Iris pigment epithelial cell (primary cell): ENCODE measurements at places on chromosomes 7 and 10.

DNA sequence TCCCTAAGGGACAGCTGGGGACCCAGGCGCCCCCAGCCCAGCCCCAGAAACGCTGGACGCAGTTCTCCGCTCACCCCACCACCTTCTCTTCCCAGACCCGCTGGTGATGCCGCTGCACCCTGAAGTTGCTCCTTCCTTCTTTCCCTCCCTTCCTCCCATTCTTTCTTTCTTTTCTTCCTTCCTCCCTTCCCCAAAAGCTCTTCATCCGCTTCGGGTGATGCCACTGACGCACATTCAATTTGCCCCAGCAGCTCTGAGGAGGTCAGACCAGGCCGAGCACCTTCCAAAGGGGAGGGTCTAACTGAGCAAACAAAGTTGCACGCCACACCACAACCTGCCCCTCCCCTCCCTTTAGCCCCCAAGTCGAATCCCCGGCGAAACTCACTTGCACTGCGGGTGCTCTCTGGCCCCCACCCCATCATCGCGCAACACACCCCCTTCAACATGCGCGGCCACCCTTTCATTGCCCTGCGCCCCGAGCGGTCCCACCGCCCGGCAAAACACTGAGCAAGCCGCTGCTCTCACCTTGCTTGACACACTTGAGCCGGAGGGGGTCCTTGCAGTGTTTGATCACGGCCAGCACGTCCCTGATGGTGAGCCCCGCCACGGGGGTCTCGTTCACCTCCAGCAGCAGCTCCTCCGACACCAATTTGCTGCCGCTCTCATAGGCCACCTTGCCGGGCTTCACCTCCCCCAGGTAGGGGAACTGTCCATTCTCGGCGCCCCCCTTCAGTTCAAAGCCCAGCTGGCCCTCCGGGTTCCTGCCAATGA, 787 bp downstream of the MAGI2 start:
- peak; percentile 45 for DNase-seq

DNA sequence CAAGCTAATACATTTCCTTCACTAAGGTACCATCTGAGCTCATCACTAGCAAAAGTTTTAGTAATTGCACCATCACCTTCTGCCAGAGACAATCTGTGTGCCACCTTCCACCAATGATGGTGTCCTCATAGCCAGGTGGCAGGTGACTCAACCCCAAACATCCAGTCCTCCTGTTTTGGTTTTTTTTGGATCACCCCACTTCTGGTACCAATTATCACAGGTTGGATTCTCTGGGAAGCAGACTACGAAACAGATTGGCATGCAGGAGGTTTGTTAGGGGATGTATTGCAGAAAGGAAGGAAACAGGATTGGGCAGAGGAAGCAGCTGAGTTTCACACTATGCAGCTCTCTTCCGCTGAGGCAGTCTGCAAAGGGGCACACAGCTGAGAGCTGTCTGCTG, 4.5 kb upstream of the TACC2 start:
- DNase-seq: no peak

GRCh38 chr10:59944339-59944935, 38.1 kb upstream of the CCDC6 start:
- no peak for DNase-seq

GRCh38 chr7:137850972-137851945, 4.5 kb upstream of the DGKI start:
- DNase-seq: peak; percentile 58

GRCh38 chr10:12350925-12351324, 1.6 kb downstream of the CAMK1D start:
- DNase-seq: peak; percentile 13

DNA sequence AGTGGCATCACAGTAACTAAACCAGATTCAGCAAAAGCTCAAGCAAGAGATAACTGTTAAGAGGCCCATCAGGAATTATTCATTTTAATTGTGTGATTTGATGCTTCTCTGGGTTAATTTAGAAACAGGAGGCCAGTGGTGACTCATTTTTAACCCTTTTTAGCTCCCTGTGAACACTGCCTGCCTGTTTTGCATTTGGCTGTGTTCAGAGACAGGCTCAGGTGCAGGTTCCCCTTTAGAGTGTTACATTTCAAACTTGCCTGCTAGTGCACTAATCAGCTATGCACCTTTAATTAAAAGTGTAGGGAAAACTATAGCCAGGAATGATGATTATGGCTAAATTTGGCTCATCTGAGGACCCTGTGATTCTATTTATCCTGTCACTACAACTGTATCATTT, 6.5 kb downstream of the STAMBPL1 start:
- DNase-seq: no peak

- peak; percentile 20 for DNase-seq
These were observed 436 bp downstream of the GNB2 start for GRCh38 chr7:100673942-100674410.

DNA sequence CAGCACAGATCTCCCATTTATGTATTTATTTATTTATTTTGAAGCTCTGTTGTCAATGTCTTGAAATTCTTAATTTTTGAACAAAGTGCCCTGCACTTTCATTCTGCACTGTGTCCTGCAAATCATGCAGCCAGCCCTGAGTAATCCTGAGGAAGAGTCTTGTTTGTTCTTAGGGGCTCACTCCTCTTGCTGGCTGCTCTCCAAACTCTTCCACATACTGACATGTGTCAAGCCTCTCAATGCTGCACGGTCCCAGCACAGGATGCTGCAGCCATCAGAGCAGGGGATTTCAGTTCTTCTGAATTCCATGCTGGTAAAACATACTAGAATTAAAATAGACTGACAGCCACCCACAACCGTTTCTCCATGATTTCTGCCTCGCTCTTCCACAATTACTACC, 207.2 kb downstream of the PARD3 start:
- peak; percentile 32 for DNase-seq

- no peak for DNase-seq
These were observed 54.5 kb downstream of the ORC5 start for GRCh38 chr7:104153287-104153686.

GRCh38 chr7:50331564-50332208, 27.2 kb downstream of the IKZF1 start:
- DNase-seq: no peak

DNA sequence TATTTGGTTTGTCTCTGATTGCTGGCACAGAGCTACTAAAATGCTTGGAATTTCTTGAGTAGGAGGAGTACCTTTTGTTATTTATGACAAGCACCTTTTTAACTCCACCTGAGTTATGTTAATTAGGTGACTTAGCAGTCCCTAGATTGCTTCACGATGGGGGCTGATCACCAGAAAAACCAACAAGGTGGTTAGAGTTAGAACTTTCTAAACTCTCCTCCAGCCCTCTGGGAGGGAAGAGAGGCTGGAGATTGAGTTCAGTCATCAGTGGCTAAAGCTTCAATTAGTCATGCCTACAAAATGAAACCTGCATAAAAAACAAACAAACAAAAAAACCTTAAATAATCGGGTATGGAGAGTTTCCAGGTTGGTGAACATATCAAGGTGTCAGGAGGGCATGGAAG, 23.6 kb upstream of the ING3 start:
- no peak for DNase-seq

DNA sequence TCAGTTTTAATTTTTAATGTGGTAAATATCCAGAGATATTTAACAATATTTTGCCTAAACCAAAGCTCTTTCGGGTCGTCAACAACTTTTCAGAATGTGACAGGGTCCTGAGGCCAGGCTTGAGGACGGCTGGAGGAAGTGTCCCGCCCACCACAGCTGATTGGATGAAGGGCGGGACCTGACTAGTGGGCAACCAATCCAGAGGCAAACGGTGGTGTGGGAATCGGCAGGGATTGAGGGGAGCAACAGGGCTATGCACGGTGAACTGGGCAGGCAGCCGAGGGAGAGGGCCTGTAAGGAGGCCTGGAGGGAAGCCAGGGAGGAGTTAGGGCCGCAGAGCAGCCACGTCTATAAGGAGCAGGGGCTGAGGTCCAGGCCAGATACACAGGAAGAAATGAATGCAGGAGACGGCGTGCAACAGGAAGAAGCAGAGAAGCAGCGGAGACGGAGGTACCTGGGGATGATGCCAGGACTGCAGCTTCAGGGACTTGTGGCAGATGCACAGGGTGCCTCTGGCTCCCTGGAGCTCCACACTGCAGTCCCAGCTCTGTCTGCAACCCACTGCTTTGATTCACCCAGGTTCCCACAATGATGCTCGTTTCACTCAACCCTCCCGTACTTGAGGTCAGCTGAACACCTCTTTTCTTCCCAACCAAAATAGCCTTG, 46.1 kb upstream of the ZMIZ1 start:
- DNase-seq: peak; percentile 45

DNA sequence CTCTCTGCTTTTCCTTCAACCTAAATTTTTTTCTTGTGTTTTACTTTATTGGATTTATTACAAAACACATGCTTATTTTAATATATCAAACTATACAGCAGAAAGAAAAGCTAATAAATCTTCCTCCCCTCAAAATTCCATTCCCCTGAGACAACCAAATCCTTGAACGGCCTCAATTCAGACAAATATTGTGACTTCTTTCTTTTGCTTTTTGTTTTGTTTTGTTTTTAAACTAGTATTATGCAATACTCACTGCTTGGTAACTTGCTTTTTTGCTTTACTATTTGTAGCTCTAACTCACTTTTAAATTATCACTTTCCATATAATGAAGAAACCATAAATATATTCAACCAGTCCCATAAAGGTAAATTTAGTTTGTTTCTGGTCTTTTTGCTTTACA, 59.4 kb upstream of the CDK1 start:
- peak; percentile 77 for DNase-seq

- DNase-seq: no peak
These were observed 44.1 kb upstream of the ZNRF2 start for GRCh38 chr7:30240106-30240800.

DNA sequence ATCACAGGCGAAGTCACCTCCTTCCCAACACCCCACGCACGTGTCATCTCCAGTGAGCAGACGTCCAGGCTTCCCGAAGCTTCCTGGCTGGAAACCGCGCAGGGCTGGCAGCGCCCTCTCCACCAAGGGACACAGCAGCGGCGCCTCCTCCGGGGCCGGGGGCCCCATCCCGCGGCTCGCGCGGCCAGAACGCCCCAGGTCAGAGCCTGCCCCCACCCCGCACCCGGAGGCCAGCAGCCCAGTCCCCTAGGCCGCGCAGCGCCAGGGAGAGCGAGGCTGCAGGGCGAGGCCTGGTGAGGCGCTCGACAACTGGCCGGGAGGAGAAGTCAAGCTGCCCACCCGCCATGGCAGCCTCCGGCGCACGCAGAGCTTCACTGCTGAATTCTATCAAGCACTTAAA, 247.0 kb downstream of the SEMA3D start:
- no peak for DNase-seq
